M059J (cell line): ENCODE measurements at places on chromosomes 5 and 9. TPM values are rescaled to one million over a fixed set of nuclear protein-coding genes. Genes with fewer than 3 reads are reported as not detected.

Gene GDNF
- total RNA-seq, result 0.05 TPM in 1 of 2 replicates, not detected in the other

DNA sequence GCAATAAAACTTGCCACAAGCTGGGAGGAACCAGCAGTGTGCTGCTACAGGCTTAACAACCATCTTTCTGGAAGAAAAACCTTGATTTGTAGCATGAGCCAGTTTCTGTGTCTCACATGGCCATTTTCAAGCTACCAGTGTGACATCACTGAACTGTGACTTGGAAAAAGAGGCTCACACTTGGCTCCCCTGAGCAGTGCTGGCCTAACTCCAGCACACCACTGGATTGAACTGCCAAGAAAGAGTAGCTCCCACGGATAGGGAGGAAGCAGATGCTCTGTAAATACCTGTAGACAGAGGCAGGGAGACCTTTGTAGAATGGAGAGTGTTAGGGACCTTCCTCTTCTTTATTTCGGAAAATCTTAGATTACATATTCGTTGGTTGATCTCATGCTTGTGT, 197.9 kb downstream of the SH3GL2 start:
- peak; percentile 28 for DNase-seq

DNA sequence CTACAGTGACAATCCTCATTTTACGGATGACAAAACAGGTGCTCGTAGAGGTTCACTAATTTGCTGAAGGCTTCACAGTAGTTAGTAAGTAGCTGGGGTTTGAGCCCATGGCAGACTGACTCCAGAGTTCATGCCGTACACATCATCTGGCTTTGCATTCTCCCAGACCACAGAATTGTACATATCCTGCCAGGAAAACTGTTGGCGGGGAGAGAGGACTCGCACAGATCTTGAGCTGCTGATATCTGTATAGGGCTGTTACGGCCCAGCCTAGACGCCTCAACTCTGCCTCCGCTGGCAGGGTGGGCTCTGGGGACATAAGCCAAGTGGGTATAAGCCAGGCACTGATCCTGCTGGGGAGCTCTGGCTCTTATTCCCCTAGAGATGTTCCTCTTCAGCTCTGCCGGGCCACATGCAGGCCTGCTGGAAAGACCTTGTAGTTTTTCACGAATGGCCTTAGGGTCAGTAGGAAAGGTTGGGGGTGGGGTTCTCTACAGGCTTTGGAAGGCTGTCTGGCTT, 16.3 kb downstream of the LARP1 start:
- peak; percentile 57 for DNase-seq

Gene LRRC8A
- 47.9 and 65.2 TPM in 2 replicates for total RNA-seq

- no peak for DNase-seq
Observed at GRCh38 chr5:125487231-125487630, 740.8 kb upstream of the ZNF608 start.

GRCh38 chr9:129627556-129628440, 1.8 kb downstream of the NTMT1 start:
- peak; percentile 64 for DNase-seq

Gene PCDHB3
- total RNA-seq, result 3.9 and 8.0 TPM in 2 replicates

Gene SLC36A2
- total RNA-seq, result not detected in 2 replicates

GRCh38 chr9:130843049-130843908, 8.2 kb downstream of the ABL1 start:
- DNase-seq, result no peak

DNA sequence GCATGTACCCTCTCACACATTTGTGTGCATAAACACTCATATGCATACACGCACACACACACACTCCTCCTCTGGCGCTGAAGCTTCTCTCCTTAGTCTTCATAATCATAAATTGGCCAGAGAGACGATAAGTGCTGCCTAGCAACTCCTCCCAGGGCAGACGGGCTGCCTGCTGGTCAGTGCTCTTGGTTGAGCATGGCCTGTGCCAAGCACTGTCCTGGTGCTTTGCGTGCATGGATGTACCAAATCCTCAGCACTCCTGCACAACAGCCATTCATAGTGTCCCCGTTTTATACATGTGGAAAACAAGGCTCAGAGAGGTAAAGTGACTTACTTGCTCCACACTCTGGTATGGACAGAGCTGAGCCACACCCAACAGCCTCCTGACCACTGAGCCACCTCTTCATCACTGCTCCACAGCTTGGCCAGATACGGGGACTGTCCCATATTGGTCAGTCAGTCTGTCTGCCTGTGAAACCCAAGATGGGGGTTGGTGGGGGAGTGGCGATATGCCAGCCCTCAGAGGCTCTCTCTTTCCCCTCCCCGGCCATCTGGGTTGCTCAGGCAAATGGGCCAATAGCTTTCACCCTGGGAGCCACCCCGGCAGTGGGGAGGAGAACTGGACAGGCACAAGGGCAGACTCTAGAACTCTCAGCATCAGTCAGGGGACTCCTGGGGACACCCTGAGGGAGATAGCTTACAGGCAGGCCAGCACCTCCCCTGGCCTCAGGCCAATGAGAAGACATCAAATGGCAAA, 64.3 kb upstream of the GARNL3 start:
- DNase-seq, result no peak

DNA sequence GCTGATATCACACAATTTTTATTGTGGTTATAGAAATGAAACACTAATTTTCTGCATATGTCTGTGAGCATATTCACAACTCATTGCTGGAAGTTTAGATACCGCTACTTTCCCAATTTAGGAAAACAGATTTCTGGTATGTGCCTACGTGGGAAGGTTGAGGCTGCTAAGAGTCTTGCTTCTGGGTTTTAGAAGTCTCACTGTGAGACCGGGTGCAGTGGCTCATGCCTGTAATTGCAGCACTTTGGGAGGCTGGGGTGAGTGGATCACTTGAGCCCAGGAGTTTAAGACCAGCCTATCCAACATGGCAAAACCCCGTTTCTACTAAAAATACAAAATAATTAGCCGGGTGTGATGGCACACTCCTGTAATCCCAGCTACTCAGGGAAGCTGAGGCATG, 39.6 kb downstream of the UBAP1 start:
- no peak for DNase-seq

Gene C9orf152
- total RNA-seq, result not detected in 2 replicates

DNA sequence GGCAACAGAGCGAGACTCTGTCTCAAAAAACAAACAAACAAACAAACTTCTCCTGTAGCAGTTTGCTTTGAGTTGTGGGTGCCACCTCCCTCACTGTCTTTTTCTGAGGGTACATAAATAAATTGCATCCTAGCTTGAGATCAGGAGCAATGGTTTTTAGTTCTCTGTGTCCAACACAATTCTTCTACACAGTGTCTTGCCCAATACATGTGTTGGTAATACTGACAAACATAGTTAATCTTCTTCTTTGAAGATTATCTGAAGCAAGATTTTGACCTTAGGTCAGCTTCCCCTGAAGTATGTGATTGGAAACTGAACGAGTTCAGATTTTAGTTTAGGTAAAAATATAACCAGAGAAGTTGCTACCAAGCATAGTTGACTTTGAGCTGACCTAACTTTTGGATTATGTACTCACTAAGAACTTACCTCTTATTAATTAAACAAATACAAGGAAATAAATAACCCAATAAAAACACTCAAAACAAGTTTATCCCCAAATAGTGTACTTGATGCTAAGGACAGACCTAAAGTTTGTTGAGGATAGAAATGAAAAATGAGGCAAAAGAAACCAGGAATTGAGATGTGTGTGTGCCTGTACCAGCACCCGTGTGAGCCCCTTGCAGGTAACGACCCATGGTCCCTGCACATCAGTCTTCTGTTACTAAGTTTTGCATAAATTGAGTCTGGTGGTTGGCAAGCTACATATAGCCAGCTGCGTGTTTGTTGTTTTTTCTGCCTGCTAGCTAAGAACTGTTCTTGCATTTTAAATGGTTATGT, 16.2 kb downstream of the TJP2 start:
- no peak for DNase-seq

Gene SLC6A18
- total RNA-seq, result not detected in 2 replicates

Gene PCDHGB5
- not detected in 2 replicates for total RNA-seq

GRCh38 chr9:101925498-101925897, 187.1 kb upstream of the GRIN3A start:
- no peak for DNase-seq

DNA sequence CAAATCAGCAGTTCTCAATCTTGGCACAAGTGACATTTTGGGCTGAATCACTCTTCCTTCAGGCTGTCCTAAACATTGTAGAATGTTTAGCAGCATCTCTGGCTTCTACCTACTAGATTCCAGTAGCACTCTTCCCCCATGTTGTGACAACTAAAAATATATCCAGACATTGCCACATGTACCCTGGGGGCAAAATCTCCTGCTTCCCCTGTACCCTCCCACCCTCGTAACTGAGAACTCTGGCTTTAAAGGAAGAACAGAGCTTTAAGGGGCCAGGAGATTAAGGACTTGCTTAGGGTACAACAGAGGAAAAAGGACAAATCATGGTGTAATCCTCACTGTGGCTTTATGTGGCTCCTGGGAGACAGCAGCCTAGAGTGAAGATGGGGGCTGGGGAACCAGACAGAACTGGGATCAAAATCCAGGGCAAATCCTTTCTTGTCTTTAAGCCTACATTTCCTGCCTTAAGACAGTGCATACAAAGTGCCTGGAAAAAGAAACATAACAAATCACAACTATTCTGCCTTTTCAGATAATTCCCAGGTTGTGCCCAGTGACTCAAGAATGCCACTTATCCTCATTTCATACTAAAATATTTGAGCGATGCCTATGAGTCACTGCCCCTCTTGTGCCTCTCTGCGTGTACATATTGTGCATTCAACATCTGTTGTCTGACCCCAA, 109.3 kb downstream of the DAPK1 start:
- peak; percentile 95 for DNase-seq

- no peak for DNase-seq
Observed at GRCh38 chr9:98256756-98257155, 1.3 kb upstream of the TBC1D2 start.

DNA sequence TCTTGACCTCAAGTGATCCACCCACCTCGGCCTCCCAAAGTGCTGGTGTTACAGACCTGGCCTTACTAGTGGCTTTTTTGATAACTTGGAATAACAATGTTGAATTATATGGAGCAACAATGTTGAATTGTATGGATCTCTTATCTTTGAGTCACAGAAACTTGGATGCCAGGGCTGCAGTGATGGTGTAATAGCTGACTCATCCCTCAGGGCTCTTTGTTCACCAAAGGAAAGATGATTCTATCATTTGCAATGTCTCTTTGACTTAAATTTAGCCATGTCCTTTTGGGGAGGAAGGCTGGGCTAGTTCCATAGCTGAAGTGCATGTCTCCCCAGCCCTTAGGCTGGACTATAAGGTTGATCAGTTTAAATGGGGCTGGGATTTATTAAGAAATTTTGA, 172.3 kb downstream of the PDZD2 start:
- peak; percentile 92 for DNase-seq

GRCh38 chr9:76529653-76530052, 70.7 kb downstream of the GCNT1 start:
- no peak for DNase-seq

DNA sequence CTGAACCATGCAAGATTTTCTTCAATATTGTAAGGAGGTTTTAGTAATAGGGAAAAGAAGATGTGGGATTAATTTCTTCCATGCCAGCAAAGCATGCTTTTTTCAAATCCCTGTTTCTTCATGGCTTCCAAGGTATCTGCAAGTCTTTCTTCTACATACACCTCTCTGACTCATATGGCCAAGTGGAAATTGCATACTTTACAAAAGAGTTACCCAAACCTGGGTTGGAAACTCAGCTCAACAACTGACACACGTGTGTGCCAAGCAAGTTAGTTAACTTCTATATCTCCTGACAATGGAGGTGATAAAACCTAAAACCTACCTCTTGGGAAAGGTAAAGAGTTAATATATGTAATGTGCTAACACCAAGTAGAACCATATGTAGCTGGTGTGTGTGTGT, 28.5 kb upstream of the MAMDC2 start:
- DNase-seq, result no peak

GRCh38 chr5:111060169-111060568, 11.3 kb upstream of the TSLP start:
- no peak for DNase-seq

GRCh38 chr9:20623748-20624124, 1.4 kb upstream of the MLLT3 start:
- DNase-seq, result peak; percentile 43

DNA sequence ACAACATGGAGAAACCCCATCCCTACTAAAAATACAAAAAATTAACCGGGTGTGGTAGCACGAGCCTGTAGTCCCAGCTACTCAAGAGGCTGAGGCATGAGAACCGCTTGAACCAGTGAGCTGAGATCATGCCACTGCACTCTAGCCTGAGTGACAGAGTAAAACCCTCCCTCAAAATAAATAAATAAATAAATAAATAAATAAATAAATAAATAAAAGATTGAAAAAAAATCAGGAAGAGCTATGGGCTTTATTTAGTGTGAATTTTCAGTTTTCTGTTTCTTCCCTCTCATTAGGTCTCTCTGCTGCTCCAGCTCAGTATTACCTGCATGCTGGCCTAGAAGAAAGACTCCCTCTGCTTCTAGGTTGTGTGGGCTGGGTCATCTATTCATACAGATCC, 47.8 kb upstream of the TRMT10B start:
- DNase-seq, result no peak

Gene GPX3
- 62.3 and 68.5 TPM in 2 replicates for total RNA-seq
